Caudate nucleus (tissue), 63 donors: ENCODE measurements at places on chromosomes 2 and 18.

DNA sequence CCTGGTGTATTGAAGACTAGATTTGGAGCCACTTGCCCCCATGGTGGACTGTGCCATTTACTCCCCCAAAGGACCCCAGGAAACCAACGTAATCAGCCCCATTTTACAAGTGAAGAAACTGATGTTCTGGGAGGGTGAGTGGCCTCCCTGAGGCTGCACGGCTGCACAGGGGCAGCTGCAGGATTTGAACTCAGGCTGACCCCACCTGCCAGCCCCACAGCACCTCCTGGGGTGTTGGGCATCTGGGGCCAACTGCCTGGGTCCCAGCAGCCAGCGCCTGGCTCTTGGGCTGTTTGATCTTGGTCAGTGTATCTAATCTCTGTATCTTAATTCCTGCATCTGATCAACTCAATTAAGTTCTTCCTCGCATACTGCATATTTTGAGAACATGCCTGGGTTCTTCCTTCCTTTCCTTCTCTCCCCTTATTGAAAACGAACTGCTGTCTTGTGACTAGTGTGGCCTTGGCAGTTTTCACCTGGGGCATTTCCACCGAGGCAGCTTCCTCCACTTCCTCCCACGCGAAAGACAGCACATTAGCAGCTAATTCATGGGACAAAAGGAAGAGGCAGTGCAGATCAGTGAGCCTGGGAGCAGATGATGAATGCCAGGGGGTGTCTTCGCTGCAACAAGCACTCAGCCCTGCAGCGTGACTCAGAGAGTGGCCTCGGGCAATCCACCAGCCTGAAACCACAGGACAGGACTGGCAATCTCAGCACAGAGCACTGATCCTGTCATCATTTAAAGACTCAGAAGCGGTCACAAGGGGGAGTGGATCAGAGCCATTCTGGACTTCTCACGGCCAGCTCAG lies 184.1 kb upstream of the RAB12 start:
- DNase-seq, result no peak

DNA sequence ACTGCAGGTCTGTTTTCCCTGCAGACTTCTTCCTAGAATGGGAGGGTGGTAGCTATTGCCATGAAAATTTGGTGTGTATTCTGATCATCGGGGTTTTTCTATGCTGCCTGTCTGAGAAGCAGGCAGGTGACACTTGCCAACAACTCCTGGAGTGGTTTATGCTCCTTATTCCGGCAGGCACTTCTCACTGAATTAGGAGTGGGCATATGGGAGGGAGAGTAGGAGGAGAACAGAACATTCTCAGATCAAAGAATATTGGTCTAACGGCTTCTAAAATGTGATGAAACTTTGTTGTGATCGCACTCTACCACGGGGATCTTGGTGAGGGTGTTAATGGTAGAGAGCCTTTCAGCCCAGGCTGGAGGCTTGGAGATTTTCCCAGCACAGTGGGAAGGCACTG lies 480.8 kb downstream of the PLCL1 start:
- DNase-seq, result no peak

DNA sequence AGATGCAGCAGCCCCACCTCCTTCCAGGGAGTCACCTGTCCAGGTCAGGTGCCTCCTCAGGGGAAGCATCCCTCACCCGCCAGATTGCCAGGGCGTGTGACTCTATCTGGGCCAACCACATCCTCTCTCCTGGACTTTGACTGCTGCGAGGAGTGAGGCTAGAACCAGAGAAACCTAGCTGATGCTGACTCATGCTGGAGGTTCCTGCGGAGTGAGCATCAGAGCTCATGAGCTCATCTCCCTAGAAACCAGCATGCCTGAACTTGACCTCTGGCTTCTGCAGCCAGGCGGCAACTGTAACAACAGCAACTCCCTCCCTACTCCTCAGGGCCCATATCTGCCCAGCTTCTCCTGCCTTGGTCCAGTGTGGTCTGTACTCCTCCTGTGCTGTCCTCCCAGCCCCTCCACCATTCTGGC lies 28.3 kb upstream of the NT5DC4 start:
- DNase-seq, result no peak

GRCh38 chr2:57552885-57553284 lies 493.7 kb upstream of the VRK2 start:
- DNase-seq, result no peak

DNA sequence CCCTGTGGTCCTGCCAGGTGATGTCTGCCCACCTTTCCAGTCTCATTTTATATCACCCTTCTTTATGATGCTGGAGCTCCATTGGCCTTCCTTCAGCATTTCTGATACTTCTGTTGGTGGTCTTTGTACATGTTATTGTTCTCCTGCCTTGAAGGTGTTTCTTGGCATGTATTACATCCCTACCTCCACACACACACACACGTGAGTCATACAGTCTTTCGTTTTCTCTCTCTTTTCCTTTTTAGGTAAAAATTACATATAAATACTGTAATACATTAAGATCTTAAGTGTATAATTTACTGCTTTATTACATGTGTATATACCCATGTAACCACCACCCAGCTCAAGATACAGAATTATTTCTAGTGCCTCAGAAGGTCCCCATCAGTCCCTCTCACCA lies 10.2 kb upstream of the ADGRF3 start:
- no peak for DNase-seq
